ENCODE measurements at places on chromosomes 6 and 20.

GRCh38 chr20:10242166-10242565, 23.5 kb downstream of the SNAP25 start:
- DNase-seq = no peak

DNA sequence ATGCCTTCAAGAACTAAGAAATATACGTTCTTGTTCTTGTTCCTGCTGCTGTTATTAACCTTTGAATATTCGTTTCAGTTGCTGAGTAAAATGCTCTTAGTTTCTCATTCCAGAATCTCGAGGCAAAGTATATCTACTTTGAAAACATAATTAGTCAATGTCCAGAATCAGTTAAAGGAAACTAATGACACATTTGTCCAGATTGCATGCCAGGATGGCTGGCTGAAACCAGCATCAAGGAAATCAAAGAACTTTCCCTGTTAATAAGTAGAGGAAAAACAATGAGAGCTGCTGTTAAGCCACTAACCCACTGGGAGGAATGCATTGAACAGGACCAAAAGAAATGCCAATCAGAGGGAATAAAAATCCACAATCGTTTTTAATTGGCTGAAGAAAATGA, 196.9 kb downstream of the ALDH8A1 start:
- no peak for DNase-seq

DNA sequence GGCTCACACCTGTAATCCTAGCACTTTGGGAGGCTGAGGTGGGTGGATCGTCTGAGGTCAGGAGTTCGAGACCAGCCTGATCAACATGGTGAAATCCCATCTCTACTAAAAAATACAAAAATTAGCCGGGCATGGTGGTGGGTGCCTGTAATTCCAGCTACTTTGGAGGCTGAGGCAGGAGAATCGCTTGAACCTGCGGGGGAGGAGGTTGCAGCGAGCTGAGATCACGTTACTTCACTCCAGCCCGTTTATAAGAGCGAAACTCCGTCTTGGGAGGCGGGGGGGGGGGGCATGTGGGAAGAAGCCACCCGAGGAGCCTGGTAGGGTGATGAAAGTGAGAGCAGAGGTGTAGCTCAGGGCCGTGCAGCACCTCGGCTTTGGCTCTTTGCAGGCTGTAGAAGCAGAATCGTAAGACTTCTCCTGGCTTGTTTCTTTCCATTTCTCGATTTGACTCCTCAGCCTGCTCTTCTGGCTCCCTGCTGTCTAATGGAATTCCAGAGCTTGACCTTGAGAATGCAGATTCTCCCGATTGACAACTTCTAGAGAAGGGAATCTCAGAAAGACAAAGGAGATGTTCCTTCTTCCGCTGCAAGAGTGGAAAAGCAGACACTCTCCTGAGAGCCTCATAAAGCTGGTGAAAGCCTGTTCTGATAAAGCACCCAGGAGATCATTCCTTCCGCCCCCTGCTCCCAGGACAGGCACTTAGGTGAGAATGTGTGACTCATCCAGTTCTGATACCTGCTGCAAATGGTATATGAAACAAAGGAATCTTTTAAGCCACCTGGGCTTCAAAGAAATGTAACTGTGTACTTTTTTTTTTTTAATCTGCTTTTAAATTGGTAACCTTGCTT, 26.0 kb upstream of the PPP1R16B start:
- DNase-seq = no peak

GRCh38 chr20:59006167-59006863, 739 bp downstream of the CTSZ start:
- no peak for DNase-seq

DNA sequence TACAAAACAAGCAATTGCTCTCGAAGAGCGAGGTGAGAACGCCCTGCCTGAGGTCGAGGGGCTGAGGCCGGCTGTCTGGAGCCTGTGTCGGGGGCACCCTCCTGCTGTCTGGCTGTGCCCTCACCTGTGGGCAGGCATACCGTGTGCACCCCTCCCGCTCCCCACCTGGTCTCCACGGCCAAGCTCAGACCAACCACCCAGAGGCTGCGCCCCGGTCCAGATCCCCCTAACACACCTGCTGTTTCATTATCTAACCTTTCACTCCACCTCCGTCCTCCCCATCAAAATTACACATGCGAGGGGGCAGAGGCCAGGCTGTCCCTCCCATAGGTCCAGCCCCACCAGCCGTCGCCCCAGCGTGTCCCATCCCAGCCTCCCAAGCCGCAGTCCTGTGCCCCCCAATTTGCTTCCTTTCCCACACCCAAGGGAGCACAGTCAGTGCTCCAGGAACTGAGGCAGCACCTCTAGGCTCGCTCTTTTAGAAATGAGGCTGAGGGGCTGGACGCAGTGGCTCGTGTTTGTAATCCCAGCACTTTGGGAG, 35.2 kb downstream of the NTSR1 start:
- no peak for DNase-seq

Measured in GM12864 (cell line).